Prostate gland (tissue), 2 donors: ENCODE measurements at places on chromosomes 13 and 19.

- DNase-seq, result no peak
Measured at GRCh38 chr19:46618670-46619231, 6.1 kb downstream of the PTGIR start.

GRCh38 chr19:40005691-40006272, 8.9 kb downstream of the ZNF546 start:
- DNase-seq, result no peak

GRCh38 chr19:5452594-5453565, 2.3 kb upstream of the ZNRF4 start:
- no peak for DNase-seq

GRCh38 chr19:29454109-29454508, 71.7 kb upstream of the VSTM2B start:
- peak; percentile 2 for DNase-seq
